ENCODE measurements at places on chromosomes 3 and 15.
A peak's percentile ranks its signal among the peaks of the same experiment; 100 is the strongest.

DNA sequence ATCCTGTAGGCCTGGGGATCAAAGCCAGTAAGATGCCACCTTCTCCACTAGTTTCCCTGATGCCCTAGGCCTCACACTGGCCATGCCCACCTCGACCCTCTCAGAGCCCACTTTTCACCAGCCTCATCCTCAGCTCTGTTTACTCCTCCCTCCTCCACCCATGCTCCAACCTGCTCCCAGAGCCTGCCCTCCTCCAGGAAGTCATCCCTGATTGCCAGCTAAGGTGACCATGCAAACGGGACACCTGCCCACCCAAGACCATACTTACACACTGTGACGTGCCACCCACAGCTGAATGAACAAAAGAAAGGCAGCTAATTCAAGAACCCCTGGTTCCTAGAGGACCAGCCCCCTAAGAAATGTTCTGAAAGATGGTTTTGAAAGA is 9.1 kb downstream of the PLCD1 start:
- no peak for DNase-seq

GRCh38 chr3:15361494-15362214 is 29.3 kb upstream of the SH3BP5 start:
- DNase-seq = peak; percentile 69

- DNase-seq = no peak
These were observed 396.2 kb upstream of the CDIN1 start for GRCh38 chr15:36183201-36183600.

- no peak for DNase-seq
These were observed 129.9 kb downstream of the ROBO2 start for GRCh38 chr3:77169823-77170222.

DNA sequence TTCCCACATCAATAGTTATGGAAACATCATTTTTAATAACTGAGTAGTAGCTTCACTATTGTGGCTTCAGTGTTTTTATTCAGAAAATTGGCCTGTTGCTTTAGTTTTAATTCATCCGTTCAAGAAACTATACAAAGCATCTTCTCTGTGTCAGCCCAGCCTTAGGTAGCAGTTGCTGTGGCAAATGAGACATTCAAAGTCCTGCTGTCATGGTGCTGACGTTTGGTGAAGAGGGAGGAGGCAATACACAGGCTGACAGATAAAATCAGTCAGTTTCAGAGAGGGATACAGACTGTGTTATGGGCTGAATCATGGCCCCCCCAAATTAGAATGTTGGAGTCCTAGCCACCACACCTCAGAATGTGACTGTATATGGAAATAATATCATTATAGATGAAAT is 56.5 kb downstream of the SLC7A14 start:
- DNase-seq = no peak

Measured in ELR (cell line).